ENCODE measurements at places on chromosomes 16 and 17.

DNA sequence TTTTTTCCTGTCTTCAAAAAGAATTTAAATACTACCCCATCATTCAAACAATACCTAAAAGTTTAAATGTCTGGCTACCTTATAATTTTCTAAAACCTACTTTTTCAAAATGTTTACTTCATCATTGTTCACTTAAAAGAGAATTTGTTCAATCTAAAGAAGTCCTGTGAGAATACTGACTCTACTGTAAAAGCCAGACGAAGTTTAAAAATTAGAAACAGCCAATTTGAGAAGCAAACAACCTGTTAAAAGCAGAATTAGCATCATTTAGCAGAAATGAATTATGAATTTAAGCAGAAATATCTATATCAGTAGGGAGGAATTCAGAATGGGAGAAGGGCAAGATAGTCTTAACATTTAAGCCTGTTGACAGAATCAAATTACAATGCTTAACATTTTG, 2.1 kb downstream of the SKA2 start:
- DNase-seq = no peak

- no peak for DNase-seq
These were observed 109.4 kb upstream of the AXIN2 start for GRCh38 chr17:65670667-65671371.

GRCh38 chr16:27549464-27549745, 308 bp downstream of the GTF3C1 start:
- no peak for DNase-seq

GRCh38 chr17:48153691-48154358, 46.3 kb downstream of the SNX11 start:
- peak; percentile 22 for DNase-seq
